ENCODE measurements at places on chromosomes 12 and 14. TPM values are rescaled to one million over a fixed set of nuclear protein-coding genes. Genes with fewer than 3 reads are reported as not detected.

Gene SMIM41
- total RNA-seq = not detected

Gene RPS6KA5
- 58.2 TPM for total RNA-seq

DNA sequence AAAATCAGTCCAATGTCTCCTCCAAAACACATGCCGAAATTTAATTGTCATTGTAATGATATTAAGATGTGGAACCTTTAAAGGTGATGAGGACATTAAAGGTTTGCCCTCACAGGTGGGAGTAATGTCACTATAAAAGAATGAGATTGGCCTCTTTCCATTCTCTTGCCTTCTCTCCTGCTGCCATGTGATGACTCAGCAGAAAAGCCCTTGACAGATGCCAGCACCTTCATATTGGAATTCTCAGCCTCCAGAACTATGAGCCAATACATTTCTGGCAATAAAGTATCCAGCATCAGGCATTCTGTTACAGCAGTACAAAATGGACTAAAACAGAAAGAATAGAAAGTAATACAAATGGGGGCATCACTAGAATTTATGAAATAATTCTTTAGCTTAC lies 609.7 kb downstream of the SLC16A7 start:
- no peak for DNase-seq

DNA sequence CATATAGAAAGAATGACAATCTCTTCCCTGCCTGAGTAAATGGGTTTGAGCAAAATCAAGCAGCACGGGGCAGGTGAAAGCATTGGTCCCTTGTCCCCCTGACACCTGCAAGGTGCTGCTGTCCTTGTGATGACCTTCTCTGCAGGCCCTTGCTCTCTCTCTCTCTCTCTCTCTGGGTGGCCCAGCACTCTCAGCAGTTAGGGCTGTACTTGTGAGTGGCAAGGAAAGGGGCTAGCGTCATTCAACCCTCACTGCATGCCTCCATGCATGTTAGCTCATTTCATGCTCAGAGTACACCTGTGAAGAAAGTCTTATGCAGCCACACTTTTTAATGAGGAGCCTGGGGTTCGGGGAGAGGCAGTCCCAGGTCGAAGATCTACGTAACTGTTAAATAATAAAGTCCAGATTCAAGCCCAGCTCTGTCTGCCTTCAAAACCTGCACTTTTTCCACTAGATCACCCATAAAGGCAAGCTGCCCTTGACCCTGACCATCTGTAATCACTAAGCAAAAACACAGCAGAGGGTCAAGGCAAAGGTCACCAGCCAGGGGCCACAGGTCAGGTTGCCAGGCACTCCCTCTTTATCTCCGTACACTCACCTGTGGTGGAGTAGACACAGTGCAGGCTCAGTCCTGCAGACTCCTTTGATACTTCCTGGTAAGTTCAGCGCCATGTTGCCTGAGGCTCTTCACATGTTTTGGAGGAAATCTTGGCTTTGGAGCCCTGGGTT lies 44.9 kb upstream of the CLMN start:
- DNase-seq = no peak

Gene DHRS2
- total RNA-seq = 2.7 TPM

GRCh38 chr12:64039281-64039871 lies 182.7 kb downstream of the KICS2 start:
- DNase-seq = no peak

- no peak for DNase-seq
These were observed 159.7 kb upstream of the NTF3 start for GRCh38 chr12:5272018-5272785.

Gene SERPINA12
- total RNA-seq = not detected

DNA sequence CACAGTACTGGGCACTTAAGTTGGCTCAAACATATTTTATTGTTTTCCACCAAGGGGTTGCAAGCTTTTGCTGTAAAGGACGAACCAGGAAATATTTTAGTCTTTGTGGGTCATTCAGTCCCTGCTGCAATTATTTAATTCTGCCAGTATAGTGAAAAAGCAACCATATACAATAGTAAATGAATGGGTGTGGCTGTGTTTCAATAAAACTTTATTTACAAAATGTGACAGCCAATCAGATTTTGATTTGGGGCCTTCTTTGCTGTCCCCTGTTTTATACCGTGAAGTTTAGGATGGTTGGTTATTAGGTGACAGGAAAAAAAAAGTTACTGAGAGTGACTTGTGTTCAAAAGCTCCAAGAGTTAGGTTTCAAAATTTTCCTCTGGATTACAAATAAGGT lies 956.4 kb downstream of the AACS start:
- DNase-seq = no peak

Gene TEAD4
- total RNA-seq = 0.44 TPM

DNA sequence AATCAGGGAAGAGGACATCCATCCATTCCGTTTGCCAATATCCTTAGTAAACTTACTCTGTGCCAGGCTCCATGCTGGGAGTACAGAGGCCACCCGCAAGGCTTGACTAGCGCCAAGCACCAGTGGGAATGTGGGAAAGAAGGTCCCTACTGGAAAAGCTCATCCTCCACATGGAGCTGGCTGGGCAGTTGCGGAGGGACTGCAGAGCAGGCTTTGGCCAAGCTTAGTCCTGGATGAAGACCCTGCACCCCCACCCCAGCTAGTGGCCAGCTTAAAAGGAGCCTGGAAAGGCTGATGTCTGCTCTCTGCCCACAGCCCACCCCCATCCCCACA lies 22.4 kb upstream of the EIF2B2 start:
- DNase-seq = no peak

- DNase-seq = peak; percentile 95
These were observed 53.5 kb upstream of the BEGAIN start for GRCh38 chr14:100640471-100641273.

Gene ASCL4
- total RNA-seq = not detected

Gene HCAR1
- total RNA-seq = 0.06 TPM

Gene MYF6
- not detected for total RNA-seq

GRCh38 chr12:29711381-29711780 lies 72.4 kb downstream of the TMTC1 start:
- DNase-seq = no peak

Gene COL2A1
- total RNA-seq = not detected

DNA sequence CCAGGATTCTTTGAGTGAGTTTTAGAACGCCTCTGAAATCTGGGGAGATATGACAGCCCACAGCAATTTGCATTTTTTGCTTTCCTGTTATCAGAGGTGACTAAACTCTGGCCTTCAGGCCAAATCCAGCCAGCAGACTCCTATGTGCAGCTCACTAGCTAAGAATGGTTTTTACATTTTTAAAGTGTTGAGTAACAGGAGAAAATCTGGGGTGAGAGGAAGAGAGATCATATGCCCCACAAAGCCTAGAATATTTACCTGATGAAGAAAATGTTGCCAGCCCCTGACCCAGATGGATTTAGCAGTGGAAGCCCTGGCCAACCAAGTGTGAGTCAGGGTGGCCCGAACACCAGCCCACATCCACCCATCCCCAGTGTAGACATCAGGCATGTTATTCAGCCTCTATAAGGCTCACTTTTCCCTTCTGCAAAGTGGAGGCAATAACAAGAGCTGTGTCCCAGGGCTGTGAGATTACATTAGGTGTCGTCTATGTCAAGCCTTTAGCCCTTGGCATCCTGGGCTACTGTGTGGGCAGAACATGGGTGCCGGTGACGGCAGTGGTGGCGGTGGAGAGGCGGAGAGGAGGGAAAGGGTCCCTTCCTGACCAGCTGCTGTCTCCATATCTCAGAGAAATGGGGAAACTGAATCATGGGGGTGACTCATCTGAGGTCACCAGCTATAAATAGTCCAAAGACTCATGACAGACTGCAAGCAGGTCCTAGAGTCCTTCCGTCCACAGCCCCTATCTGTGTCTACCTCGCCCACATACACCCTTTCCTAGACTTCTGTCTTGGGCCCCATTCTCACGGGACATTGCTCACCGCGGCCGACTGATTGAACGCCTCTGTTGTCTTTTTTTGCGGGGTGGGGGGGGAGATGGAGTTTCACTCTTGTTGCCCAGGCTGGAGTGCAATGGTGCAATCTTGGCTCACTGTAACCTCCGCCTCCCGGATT lies 32.6 kb upstream of the CD9 start:
- DNase-seq = peak; percentile 79

- peak; percentile 41 for DNase-seq
These were observed 157.4 kb upstream of the FOXG1 start for GRCh38 chr14:28608851-28609828.

Gene PSMA3
- total RNA-seq = 284 TPM

- DNase-seq = peak; percentile 61
These were observed 615.1 kb downstream of the TMEM121 start for GRCh38 chr14:106141242-106142220.

Gene NANOG
- total RNA-seq = not detected

DNA sequence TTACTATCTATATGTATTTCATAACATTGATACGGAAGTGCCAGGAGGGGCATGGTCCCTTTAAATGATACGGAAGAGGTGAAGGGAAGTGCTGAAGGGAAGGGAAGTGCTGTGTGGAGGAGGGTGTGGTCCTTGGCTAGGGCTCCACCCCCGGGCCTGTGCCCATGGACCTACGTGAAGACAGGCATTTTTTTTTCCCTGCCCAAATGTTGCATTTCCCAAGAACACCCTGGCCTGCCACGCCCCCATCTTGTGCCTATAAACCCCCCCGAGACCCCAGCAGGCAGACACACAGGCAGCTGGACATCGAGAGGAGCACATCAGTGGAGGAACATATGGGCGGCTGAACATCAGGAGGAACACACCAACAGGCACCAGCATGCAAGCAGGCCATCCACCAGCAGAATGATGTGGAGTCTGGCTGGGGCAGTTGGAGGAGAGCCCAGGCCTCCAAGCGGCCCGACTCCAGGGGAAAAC lies 134.1 kb downstream of the SLC41A2 start:
- no peak for DNase-seq

GRCh38 chr14:101491841-101492240 lies 69.5 kb upstream of the DIO3 start:
- DNase-seq = no peak

Gene DPY19L2
- 6.0 TPM for total RNA-seq

GRCh38 chr12:101792046-101792931 lies 38.5 kb downstream of the GNPTAB start:
- no peak for DNase-seq

GRCh38 chr14:61894452-61895077 lies 132.3 kb downstream of the SNAPC1 start:
- peak; percentile 73 for DNase-seq

GRCh38 chr12:50006754-50007442 lies 18.4 kb downstream of the RACGAP1 start:
- DNase-seq = no peak

Gene TAS2R8
- not detected for total RNA-seq

GRCh38 chr12:46269429-46270241 lies 792 bp upstream of the SLC38A1 start:
- DNase-seq = peak; percentile 82

DNA sequence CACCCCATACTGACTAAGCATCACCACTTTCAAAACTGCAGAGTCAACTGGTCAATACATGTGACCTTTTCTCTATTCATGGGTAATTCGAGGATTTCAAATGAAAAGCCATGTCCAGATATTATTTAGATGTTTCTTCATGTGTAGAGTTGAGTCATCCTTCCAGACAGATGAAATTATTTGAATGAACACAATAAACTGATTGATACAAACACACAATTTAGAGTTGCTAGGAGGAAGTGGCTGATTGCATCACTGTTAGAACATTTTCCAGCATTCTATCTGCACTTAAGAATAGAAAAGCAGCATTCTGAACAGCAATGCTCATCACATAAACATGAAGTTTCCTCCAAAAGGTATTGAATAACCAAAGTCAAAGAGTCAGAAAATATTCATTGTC lies 273.5 kb upstream of the SOX5 start:
- DNase-seq = no peak

DNA sequence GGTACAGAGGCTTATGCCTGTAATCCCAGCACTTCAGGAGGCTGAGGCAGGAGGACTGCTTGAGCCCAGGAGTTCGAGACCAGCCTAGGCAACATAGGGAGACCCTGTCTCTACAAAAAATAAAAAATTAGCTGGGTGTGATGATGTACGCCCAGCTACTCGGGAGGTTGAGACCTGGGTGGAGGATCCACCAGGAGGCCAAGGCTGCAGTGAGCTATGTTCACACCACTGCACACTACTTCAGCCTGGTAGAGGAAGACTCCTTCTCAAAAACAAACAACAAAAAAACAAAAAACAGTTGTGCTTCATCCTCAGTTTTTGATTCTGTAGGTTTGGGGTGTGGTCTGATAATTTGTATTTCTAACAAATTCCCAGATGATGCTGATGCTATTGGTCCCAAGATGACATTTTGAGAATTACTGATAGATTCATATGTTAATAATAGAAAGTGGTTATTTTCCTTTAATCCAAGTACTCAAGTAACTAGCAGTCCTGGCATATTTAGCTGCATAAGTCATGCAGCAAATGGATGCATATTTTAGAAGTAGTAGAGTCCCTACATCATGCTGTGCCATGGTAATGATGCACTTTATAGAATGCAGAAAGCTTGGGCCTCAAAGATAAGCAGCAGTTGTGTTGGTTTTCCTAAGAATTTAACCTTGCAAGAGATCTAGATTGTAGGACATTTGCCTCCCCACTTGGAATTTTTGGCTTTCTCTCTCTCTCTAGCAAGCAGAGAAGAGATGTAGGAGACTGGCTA lies 76.1 kb upstream of the PAWR start:
- no peak for DNase-seq

Gene MEG3
- not detected for total RNA-seq

DNA sequence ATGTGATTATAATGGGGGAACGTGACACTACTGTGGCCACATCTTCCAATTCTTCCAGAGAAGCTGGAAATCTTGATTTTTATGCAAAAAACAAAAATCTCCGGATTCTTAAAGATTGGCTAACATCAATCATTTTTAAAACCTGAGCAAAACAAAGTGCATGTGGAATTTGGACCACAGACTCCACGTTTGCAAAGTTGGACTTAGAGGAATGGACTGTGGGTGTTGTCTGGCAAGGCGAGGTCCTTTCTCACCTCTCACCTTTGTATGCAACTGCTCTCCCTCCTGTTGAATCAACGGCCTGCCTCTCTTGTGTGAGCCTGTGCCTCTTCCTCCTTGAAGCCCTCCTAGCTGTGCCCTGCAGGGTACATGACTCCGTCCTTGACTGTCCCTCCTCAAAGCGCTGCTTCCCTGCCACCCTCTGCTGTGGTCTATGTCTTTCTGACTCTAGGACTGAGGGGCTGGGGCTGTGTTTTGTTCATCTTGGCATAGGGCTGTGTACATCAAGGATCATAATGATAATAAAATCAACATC lies 122.4 kb downstream of the PHETA1 start:
- DNase-seq = no peak

Gene GUCY2C
- not detected for total RNA-seq

DNA sequence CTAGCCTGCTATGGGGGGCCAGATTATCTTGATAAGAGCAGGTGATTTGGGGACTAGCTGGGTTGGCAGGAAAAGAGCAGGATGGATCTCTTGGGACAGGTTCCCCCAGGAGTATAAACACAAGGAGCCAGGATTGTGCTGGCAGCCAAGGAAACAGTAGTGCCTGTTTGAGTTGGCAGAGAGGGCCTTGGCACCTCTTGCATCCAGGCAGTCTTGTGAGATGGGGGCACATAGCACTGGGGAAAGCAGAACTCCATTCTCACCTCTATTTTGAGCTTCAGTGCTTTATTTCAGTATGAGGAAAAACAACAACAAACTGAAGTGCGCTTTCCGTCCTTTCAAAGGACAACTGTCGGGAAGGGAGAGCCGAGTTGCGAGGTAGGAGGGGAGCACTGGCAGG lies 9.4 kb upstream of the UNC119B start:
- DNase-seq = no peak

Gene CHGA
- total RNA-seq = not detected

- peak; percentile 64 for DNase-seq
These were observed 1.1 kb upstream of the MBD6 start for GRCh38 chr12:57521525-57522010.

- DNase-seq = no peak
These were observed 275.2 kb upstream of the SSTR1 start for GRCh38 chr14:37932481-37932880.

All from activated CD8-positive, alpha-beta memory T cell treated with anti-CD3 and anti-CD28 coated beads, Interleukin-2, amount 10 ng/mL, durations not matched to agents 7 days and 5 days (primary cell).